ENCODE measurements at places on chromosomes 11 and 22. TPM values are rescaled to one million over a fixed set of nuclear protein-coding genes. Genes with fewer than 3 reads are reported as not detected.

PRDM11 gene
- total RNA-seq: 4.0 TPM

CREB3L1 gene
- 30.7 TPM for total RNA-seq

SAA2 gene
- total RNA-seq: 0.28 TPM

FOLR3 gene
- total RNA-seq: 0.14 TPM

LUZP2 gene
- 0.14 TPM for total RNA-seq

LDHAL6A gene
- total RNA-seq: not detected

SLC22A9 gene
- total RNA-seq: not detected

TSGA10IP gene
- total RNA-seq: not detected

HTR3A gene
- not detected for total RNA-seq

RASD2 gene
- total RNA-seq: under 0.01 TPM

NXPE4 gene
- not detected for total RNA-seq

C22orf42 gene
- total RNA-seq: not detected

NOX4 gene
- total RNA-seq: under 0.01 TPM

FDXACB1 gene
- total RNA-seq: 1.3 TPM

HEPN1 gene
- not detected for total RNA-seq

MMP13 gene
- total RNA-seq: not detected

PTPRCAP gene
- total RNA-seq: not detected

KCNJ4 gene
- not detected for total RNA-seq

MS4A15 gene
- not detected for total RNA-seq

SEC14L3 gene
- total RNA-seq: under 0.01 TPM

LAYN gene
- 60.4 TPM for total RNA-seq

TRIM49 gene
- total RNA-seq: not detected

OR51G2 gene
- total RNA-seq: not detected

EIF3L gene
- 357 TPM for total RNA-seq

NAA40 gene
- 9.2 TPM for total RNA-seq

FERMT3 gene
- 2.0 TPM for total RNA-seq

GAB4 gene
- not detected for total RNA-seq

OR2AG2 gene
- under 0.01 TPM for total RNA-seq

DEFB131B gene
- total RNA-seq: not detected

FOSL1 gene
- total RNA-seq: 4.4 TPM

GRM5 gene
- under 0.01 TPM for total RNA-seq

LRRC4C gene
- 0.09 TPM for total RNA-seq

OVOL1 gene
- not detected for total RNA-seq

PRAME gene
- total RNA-seq: not detected

FREY1 gene
- total RNA-seq: 1.00 TPM

GUCY1A2 gene
- total RNA-seq: 0.28 TPM

SCGB1D2 gene
- not detected for total RNA-seq

CHRM1 gene
- total RNA-seq: not detected

GPR83 gene
- total RNA-seq: under 0.01 TPM

SMTN gene
- 80.2 TPM for total RNA-seq

DRG1 gene
- 85.8 TPM for total RNA-seq

QSER1 gene
- 11.4 TPM for total RNA-seq

RAC2 gene
- 2.8 TPM for total RNA-seq

DNAJB7 gene
- total RNA-seq: not detected

FZD4 gene
- total RNA-seq: 30.6 TPM

CDON gene
- total RNA-seq: 16.9 TPM

NEFH gene
- total RNA-seq: 0.09 TPM
